ENCODE measurements at places on chromosomes 4 and X.

DNA sequence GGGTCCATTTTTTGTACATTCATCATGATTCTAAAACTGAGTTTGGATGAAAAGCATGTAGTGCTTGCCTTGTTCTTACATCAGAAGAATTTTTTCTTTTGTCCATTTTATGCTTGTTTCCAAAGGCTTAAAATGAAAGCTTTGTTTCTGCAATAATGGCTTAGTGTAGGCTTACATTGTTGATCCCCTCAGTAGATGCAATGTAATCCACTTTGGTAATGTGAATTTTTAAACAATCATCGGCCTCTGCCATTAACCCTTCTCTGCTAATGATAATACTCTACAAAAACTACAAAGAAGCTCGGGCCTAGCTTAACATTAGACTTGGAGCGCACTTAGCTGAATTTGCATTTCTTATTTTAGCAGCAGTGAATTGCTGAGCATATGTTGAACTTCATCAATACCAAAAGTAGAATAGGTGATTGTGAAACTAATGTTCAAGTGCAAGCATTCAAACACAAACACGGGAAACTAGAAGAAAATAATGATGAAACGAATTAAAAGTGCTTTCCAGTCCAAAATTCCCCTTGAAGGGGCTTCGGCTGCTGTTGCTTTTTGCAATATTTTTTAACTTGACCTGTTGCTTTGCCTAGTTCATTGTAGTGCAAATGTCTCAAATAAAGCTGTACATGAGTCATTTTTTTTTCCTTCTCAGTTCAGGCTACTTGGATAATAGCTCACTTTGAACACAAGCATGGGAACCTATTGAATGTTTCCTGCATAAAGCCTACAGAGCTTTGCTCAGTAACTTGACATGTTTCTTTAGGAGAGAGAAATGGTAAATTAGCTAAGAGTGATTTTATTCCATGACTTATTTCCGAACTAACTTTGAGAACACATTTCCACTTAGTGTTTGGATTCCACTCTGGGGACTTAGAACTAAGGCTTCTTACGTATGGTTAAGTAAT is 66.5 kb downstream of the SLIT2 start:
- no peak for DNase-seq

DNA sequence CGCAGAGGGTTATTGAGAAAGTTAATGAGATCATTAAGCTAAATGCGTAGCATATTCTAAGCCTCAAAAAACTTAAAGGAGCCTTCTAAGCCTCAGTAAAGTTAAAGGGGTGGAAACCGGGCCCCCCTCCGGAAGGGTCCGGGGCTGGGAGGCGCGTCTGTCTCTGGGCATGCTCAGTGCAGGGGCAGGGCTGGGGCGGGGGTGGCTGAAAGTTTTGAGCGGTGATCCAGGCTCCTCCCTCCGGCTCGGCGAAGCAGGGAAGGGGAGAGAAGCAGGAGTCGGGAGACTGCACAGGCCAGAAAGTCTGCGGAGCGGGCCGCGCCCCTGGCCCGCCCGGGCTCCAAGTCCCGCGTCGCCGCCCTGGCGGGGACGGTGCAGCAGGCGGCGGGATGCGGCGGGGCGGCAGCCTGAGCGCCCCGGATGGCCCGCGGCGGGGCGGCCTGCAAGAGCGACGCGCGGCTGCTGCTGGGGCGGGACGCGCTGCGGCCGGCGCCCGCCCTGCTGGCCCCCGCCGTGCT is at the start of gene EVC:
TSS of gene EVC (plus strand) at position 241 of the 518 bp plus-strand sequence. CDS start at position 421, 180 bp downstream.
- DNase-seq = peak; percentile 18

DNA sequence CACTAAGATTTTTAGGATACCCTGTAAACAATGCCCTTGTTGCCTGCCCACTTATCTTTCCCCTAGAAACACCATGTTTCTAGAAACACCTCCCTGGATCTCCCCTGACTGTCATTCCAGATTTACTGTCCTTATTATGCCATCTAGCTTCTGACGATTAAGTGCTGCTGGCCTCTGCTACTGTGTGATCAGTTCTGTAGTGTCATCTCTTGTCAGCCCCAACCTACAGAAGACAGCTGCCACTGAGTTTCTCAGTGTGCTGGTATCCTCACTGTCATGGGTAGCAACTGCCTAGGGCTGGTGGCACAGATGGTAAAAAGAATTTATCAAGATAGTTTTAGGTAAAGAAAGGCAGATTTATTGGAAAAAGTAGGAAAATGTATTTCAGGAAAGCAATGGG is 68.7 kb upstream of the WWC2 start:
- no peak for DNase-seq

GRCh38 chr4:146477054-146477453 is 44.7 kb downstream of the SLC10A7 start:
- no peak for DNase-seq

DNA sequence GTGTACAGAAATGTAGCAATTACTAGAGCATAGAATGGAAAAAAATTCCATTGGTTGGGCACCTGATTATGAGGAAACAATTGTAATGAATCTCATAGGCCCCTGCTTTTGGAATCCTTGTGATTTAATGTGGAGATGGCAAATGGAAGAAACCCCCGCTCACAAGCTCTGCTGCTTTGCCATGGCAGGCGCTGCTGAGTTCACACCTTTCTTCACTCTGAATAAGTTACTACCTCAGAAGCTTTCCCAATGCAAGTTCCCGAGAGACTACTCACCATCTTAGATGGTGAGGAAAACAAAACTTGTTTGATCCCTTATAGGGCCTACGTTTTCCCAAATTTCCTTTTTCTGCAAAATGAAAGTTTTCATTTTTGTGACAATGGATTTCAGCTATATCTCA is 266.6 kb upstream of the TAPT1 start:
- DNase-seq = no peak

DNA sequence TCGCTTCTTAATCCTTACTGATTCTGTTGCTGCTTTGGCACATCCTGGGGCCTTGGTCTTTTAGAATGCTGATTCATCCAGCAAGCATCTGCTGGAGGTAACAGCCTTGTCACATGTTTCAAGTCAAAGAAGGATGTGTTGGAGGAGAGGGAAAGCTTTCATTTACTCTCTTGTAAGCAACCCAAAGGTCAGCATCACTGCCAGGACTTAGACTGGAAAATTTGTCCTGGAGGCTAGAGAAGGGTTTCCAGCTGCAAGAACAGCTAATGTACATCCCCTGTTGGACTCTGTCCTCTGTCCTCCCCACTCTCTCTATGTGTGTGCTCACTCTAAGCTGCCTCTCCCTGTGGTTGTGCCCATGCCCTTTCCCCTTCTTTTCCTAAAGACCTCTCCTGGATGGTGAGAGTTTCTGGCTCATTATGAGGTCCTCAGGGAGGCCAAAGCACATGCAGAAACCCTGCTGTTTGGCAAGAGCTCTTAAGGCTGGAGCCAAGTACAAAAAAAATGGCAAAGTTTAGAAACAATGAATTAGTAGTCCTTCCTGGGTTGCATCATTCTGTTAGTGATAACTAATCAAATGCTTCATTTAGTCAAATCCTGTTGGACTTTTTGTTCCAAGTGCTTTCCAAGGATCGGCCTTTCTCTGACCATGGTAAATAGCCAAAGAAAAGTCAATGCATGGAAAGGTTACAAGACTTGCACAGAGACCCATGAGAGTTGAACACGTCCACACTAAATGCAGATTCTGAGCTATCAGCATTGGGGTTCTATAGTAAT is 13.4 kb upstream of the SRPX start:
- no peak for DNase-seq

DNA sequence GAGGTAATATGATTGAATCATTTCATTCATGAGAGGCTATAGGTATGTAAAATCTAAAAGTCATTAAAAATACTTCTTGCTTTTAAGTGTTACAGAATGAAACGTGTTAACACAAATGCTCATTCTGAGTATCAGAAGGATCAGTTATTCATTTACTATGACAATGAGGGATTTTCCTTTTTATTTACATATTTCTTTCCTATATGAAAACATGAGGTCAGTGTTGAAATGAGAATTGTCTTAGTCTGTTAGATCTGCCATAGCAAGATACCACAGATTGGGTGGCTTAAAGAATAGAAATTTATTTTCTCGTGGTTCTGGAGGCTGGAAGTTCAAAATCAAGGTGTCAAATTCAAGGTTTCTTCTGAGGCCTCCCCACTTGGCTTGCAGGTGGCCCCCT is 181.2 kb downstream of the ARHGAP10 start:
- DNase-seq = no peak

GRCh38 chrX:18607966-18608365 is 63.9 kb downstream of the RS1 start:
- no peak for DNase-seq

DNA sequence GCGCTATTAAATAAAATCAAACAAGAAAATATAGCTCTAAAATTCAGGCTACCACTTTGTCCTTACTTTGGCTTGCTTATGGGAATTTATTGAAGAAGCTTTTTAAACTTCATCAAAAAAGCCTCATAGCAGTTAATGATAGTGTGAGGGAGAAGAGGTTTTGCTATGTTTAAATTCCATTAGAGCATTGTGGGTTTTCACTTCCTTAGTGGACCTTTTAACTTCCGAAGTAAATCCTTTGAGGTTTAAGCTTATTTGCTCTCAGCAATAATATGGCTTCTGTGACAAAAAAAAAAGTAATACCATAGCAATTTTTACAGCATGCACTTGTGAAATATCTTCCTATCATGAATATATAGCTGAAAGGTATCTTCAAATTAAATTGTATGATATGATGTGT is 120.2 kb upstream of the NDST4 start:
- DNase-seq = no peak

DNA sequence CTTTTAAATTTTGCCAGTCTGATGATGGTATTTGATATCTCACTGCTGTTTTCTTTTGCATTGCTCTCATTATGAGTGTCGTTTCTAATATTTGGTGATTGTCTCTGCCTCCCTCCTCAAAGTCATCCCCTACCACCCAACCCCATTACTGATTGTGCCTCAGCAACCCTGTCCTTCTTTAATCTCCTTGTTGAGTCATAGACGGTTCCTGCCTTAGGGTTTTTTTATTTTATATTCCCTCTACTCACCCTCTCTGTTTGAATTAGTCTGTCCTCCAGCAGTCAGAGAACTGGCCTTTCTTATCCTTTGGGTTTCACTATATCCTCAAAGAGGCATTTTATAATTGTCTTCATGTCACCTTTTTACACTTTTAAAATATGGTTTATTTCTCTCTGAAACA is 409.3 kb upstream of the CPEB2 start:
- DNase-seq = no peak

GRCh38 chr4:40114206-40114605 is 57.6 kb downstream of the N4BP2 start:
- DNase-seq = no peak
